Bronchial smooth muscle cell (primary cell): ENCODE measurements at places on chromosomes 12 and 14. TPM values are rescaled to one million over a fixed set of nuclear protein-coding genes. Genes with fewer than 3 reads are reported as not detected.

TRIM9 gene
- total RNA-seq, result under 0.01 and 0.94 TPM in 2 replicates

CLECL1 gene
- total RNA-seq, result not detected in 2 replicates

DLK1 gene
- total RNA-seq, result under 0.01 TPM in 1 of 2 replicates, not detected in the other

BCDIN3D gene
- 2.7 and 4.1 TPM in 2 replicates for total RNA-seq

DDHD1 gene
- 10.1 and 12.1 TPM in 2 replicates for total RNA-seq
